Activated CD4-positive, alpha-beta memory T cell treated with anti-CD3 and anti-CD28 coated beads for 36 hours (primary cell): ENCODE measurements at places on chromosomes 5 and 9.

DNA sequence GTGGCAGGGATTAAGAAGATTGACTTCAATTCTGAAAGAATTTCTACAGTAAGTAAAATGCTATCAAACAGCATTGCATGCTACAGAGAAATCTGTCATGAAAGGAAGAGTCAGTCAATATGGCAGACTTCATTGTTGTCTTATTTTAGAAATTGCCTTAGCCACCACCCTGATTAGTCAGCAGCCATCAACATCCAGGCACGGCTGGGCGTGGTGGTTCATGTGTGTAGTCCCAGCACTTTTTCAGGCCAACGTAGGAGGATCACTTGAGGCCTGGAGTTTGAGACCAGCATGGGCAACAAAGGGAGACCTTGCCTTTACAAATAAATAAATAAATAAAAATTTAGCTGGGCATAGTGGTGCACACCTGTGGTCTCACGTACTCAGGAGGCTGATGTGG is 46.6 kb downstream of the RMI1 start:
- no peak for DNase-seq

GRCh38 chr5:37840053-37841034 is 503 bp upstream of the GDNF start:
- no peak for DNase-seq

GRCh38 chr5:98474782-98475181 is 298.7 kb upstream of the RGMB start:
- DNase-seq, result no peak

DNA sequence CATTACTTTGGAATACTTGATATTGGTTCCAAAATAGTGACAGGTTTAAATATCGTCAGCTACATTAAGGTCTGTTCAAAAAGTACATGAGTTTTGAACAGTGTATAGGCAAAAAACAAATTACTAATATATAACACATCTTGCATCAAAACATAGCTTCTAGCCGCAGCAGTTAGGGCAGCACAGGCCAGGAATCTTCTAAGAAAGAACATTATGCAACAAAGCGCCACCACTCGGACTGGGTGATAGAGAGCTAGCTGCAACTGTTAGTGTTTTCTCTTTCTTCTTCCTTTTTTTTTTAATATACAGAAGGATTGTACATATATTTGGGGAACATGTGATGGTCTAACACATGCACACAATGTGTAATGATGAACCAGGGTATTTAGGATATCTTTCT is 504.5 kb downstream of the NR2F1-AS1 start:
- no peak for DNase-seq

- no peak for DNase-seq
Observed at GRCh38 chr9:131258698-131259431, 17.4 kb downstream of the FAM78A start.

GRCh38 chr5:152187668-152188067 is 217.4 kb downstream of the NMUR2 start:
- no peak for DNase-seq
